Fibroblast of skin of left quadriceps (primary cell): ENCODE measurements at places on chromosomes 1 and 21.

DNA sequence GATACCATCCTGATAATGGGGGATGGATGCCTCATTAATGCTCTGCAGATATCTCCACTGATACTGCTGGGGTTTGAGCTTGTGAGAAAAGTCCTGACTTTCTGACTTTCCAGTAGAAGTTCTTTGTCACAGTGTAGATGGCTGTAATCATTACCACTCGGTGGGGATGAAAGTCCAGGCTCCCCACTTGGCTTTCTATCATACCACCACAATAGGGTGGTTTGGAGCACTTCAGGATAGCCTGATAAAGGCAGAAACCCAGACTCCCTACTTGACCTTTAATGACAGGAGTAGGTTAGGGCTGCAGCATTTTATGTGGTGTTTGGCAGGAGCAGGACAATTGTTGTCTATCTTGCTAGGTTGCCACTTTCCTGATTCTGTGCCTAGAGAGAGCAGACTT lies 294.1 kb downstream of the BRINP3 start:
- DNase-seq = no peak

DNA sequence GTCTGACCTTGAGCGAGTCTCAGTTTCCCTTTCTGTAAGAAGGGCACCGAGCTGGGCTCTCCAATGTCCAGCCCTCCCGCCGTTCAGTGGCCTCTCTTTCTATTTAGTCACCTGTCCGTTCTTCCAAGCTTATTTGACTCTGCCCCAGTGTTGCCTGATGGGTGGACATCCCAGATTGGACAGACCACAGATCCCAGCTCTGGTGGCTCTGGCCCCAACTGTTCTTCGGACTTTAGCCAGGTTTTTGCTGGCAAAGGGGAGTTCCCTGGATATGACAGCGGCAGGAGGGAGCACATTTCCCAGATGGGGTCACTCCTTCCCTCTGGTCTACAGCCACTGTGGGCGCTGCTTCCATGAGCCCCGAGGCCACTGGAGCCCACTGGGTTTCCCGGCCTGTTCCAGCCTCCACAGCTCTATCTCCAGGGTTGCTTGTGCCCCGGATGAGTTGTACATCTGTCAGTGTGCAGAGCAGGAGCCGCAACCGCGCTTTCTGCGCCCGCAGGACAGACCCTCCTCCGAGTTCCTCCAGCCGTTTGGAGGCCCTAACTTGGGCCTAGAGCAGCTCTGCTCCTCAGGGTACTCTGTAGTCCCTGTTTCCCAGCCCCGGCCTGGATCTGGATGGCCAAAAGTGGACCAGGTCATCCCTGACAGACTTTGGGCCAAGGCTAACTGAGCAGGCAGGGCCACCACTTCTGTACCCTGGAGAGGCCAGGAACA lies 3.8 kb downstream of the DMBX1 start:
- no peak for DNase-seq

DNA sequence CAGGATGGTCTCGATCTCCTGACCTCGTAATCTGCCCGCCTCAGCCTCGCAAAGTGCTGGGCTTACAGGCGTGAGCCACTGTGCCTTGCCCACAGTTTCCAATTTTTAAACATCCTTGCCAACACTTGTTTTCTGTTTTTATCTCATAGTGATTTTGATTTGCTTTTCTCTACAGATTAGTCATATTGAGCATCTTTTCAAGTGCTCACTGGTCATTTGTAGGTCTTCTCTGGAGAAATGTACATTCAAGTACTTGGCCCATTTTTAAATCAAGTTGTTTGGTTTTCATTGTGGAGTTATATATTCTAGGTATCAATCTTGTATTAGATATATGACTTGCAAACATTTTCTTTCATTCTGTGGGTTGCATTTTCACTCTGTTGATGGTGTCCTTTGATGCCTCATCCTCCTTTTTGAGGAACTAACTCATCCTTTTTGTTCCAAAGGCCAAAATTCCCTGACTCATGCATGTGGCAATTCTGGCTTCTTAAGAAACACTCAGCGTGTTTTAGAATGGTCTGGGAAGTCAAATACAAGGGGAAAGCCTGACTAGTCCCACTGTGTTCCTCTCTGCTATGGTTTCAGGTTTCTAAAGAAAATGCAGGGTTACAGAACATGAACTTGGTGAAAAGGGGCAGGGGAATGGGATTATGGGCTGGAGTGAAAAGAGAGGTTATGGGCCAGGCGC lies 37.3 kb downstream of the PTAFR start:
- no peak for DNase-seq

GRCh38 chr1:160731990-160732389 lies 7.1 kb upstream of the SLAMF7 start:
- DNase-seq = no peak

GRCh38 chr1:26993237-26994019 lies at the start of gene TRNP1:
Gene TRNP1 (plus strand): TSS chr1:26993692. CDS start chr1:26993787, 95 bp downstream.
- peak; percentile 53 for DNase-seq

DNA sequence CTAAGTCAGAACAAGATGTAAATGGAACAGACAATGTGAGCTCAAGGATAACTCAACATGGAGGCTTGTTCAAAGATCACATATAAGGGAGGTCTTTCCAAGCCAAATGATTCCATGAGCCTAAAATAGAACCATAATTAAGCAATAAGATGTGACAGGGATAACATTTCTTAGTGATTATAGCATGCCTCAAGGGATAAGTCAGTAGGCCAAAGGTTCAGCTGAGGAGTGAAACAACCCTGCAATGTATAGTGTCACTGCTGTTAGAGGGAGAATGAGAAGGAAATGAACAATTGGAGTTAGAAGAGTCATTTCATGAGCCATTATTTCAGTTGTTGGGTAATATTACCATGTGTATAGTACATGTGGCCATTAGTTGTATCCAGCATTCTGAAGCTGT lies 25.0 kb downstream of the GORAB start:
- DNase-seq = no peak

GRCh38 chr1:84581648-84582047 lies 7.4 kb upstream of the CTBS start:
- no peak for DNase-seq

GRCh38 chr1:11650331-11650991 lies 3.8 kb downstream of the FBXO2 start:
- no peak for DNase-seq

DNA sequence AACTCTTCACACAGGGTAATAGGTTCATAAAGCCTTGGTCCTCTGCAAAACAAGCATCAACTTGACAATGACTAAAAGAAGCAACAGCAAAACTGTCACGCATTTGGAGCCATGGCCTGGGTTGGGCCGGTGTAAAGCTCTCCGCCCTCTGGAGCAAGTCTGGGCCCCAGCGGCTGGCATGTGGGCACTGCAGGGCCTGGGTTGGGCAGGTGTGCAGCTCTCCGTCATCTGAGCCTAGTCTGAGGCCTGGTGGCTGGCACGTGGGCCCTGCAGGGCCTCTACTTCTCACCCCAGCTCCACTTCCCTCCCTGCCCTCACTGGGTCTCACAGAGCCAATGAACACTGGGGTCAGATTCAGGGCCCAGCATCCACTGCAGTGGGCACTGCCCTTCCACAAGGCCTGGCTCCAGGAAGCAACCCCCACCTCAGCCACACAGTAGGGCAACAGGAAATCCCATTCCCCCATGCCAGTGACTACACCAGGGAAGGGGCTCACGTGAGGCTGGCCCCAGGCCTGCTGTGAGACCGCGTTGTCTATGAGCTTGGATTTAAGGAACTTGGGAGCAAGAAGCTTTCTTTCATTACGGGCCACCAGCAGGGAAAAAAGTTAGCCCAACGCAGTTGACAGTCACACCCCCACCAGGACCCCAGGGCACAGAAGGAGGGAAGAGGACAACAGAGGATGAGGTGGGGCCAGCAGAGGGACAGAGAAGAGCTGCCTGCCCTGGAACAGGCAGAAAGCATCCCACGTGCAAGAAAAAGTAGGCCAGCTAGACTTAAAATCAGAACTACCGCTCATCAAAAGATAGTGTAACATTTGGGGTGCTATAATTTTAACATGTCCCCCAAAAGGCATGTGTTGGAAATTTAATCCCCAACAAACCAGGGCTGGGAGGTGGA lies 52.7 kb downstream of the NPHP4 start:
- no peak for DNase-seq

- DNase-seq = no peak
Observed at GRCh38 chr1:74083128-74083527, 114.8 kb downstream of the LRRIQ3 start.

- DNase-seq = no peak
Observed at GRCh38 chr1:6690186-6690585, 11.4 kb downstream of the DNAJC11 start.

DNA sequence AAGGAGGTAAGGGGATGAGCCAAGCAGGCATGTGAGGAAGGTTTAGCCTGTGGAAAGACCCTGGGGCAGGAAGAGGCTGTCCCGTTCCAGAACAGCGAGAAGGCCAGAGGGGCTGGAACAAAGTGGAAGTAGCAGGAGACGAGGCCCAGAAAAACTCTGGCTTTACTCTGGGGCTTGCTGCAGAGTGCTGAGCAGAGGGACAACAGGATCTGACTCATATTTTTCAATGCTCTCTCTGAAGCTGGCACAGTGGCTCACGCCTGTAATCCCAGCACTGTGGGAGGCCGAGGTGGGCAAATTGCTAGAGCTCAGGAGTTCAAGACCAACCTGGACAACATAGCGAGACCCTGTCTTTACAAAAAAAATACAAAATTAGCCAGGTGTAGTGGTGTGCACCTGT lies 52.4 kb upstream of the PAX7 start:
- no peak for DNase-seq

GRCh38 chr21:21631961-21632360 lies 633.8 kb downstream of the NCAM2 start:
- no peak for DNase-seq

GRCh38 chr1:238485912-238486209 lies 595.1 kb upstream of the ZP4 start:
- DNase-seq = no peak

- no peak for DNase-seq
Observed at GRCh38 chr1:31605908-31606427, 11.5 kb upstream of the HCRTR1 start.
